ENCODE measurements at places on chromosomes 2 and 18.

DNA sequence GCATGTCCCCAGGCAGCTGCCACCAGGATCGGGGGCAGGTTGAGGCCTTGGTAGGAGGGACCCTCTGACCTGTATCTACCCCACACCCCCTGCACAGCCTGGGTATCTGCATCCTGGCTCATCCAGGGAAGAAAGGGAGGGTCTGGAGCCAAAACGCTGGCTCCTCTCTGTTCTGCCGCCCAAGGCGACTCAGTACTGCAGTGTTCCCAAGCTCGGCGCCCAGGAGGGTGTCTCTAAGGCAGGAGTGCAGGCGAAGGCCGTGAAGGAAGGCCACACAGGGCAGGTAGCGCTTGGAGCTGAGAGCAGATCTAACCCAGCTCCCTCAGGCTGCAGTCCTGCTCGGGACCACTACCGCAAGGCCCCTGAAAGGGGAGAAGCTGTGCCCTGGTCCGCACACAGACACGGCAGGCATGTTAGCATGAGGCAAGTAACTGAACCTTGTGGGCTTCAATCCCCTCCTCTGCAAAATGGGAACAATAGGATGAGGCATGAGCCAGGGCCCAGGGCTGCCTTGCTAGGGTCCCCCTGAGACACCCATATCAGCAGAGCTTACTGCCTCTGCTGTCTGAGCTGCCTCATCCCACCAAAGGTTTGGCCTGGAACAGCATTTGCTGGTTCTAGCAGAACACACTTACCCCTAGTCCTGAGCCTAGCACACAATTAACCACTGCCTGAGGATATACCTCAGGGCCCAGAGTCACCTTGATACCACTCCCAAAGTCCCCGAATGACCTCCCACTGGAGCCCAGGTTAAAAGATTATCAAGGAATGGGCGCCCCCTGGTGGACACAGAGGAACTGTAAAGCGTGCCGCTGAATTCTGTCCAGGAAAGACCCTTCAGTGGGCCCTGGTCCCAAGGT, 6.5 kb downstream of the PTMA start:
- peak; percentile 81 for DNase-seq

GRCh38 chr2:233972941-233973575, 55.9 kb downstream of the TRPM8 start:
- no peak for DNase-seq

DNA sequence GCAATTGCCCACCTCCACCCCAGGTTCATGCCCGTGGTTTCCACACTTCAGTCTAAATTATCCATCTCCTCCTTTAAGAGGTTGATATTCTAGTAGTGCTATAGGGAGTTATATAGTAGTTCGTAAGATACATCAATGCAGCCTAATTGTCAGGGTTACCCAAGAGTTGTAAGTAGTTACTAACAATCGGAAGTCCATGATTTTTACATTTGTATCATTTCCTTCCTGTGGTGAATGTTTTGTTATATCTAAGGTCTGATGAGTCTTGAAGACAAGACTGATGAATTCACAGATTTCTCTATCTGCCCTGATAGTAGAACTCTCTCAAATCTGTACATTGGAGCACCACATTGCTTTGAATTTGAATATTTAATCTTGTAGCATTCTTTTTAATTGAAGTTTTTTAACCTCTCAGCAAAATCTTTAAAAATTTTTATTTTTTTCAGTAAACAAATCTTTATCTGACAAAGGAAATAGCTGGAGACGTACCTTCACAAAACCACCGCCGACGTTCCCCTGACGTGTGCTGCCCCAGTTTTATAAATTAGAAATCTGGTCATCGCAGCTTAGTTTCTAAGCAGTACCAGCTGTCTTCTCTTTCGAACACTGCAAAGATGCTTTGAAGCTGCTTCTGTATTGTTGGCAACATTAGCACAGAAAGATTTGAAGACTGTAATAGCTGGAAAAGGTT, 264.5 kb downstream of the SOCS6 start:
- DNase-seq, result no peak

GRCh38 chr2:86033751-86034692, 71.7 kb downstream of the POLR1A start:
- DNase-seq, result no peak
